OCI-M1 (cell line): ENCODE measurements at places on chromosomes 2 and 18.

- DNase-seq = no peak
Observed at GRCh38 chr2:101821059-101821805, 123.7 kb downstream of the MAP4K4 start.

DNA sequence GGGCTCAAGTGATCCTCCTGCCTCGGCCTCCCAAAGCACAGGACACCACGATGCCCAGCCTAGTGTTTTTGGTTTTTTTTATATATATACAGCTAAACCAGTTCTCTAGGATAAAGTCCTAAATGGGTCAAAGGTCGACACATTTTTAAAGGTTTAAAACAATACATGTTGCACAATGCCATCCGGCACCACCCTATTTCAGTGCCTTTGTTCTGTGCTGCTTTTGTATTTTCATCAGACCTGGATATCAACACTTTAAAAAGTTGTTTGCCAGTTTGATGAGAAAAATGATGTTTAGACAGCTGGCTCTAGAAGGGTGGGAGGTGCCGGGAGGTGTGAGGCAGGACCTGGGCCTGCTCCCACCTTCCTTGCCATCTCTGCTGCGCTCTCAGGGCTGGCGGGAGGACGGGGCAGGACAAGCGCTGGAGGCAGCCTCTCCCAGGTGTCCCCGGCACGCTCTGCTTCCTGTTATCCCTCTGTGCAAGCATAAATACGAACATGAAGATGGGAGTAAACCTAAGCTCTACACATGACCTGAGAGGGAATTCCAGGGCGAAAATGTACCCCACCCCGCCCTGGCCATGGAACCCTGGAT lies 103.7 kb downstream of the HS6ST1 start:
- DNase-seq = no peak

GRCh38 chr2:60046529-60046928 lies 506.9 kb downstream of the BCL11A start:
- DNase-seq = no peak

GRCh38 chr2:37689751-37690150 lies 18.3 kb upstream of the CDC42EP3 start:
- DNase-seq = no peak

DNA sequence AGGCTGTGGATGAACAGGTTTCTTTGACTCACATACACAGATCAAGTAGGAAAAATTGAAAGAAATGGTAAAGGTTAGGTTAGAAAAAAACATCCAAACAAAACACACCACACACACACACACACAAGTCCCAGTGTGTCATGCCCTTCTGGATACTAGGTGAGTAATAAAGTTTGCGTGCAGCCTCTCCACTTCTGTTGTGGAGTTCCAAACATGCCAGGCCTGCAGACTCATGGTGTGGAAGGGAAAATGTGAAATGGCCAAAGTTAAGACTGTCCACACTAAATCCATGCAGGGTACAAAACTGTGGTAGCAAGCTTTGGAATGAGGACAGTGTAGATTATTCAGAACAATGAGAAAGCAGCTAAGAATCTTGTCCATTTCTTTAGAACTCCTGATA lies 114.6 kb downstream of the IKZF2 start:
- DNase-seq = no peak

GRCh38 chr2:237361194-237362004 lies 52.6 kb downstream of the COL6A3 start:
- no peak for DNase-seq
